ENCODE measurements at places on chromosomes 2 and 18.

- peak; percentile 82 for DNase-seq
These were observed 39.0 kb downstream of the IRS1 start for GRCh38 chr2:226760412-226761194.

DNA sequence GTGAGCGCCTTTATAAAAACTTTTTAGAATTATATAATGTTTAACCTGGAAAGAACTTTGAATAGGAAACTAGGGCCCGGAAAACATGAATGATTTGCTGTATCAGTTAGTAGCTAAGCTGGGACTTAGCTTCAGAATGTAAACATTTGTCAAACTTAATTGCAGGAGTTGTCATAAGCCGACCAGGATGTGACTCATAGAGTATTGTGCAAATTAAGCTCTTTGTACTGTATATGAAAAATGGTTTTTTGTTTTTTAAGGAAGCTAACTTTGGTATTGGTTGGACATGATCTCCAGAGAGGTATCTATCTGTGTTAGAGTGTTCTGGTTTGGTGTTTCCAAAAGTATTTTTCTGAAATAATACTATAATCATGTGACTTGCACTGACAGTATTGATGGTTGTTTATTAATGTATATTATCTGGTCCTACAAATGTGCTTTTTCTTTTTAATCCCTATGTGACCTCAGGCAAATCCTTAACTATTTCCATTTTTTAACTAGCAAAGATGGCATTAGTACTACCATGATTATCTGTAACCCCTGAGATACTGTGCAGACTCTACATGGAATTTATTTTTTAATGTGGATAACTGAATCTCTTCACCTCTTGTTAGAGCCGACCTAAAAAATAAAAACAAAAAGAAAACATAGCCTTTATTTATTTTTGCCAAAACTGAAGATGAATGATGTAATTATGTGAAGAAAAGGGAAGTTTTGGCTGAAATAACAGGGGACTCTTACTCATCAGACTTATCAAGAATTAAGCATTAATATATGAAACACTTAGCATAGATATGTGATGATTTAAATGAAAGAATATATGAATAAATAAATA lies 11.7 kb downstream of the YIPF4 start:
- no peak for DNase-seq

DNA sequence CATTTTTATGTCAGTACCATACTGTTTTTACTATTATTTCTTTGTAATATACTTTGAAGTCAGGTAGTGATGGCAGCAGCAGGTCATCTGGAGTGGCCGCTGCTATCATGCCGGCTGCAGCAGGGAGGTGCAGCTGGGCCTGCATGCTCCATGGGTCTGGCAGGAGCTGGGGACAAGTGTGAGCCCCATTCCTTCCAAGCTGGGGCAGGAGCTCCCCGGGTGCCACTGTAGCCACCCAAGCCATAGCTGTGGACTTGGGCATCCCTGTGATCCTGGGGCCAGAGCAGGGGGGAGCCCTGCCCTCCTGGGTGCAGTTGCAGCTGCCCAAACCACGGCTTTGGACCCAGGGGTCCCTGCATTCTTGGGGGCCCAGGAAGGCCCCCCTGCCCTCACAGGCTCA lies 59.2 kb downstream of the CSRNP3 start:
- no peak for DNase-seq

GRCh38 chr2:237422309-237422708 lies 8.3 kb upstream of the COL6A3 start:
- DNase-seq = no peak

GRCh38 chr18:50312296-50313030 lies 25.0 kb upstream of the CXXC1 start:
- no peak for DNase-seq

DNA sequence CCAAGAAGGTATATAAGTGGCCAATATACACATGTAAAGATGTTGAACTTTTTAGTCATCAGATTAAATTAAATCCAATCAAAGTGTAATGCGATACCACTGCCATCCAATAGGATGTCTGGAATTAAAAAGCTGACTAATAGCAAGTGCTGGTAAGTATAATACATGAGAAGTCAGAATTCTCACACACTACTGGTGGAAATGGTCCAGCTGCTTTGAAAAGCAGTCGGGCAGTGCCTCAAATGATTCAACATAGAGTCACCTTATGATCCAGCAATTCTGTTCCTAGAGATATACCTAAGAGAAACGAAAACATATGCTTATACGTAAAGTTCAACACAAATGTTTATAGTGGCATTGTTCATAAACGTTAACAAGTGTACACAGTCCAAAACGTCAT lies 124.1 kb upstream of the MYT1L start:
- peak; percentile 42 for DNase-seq

DNA sequence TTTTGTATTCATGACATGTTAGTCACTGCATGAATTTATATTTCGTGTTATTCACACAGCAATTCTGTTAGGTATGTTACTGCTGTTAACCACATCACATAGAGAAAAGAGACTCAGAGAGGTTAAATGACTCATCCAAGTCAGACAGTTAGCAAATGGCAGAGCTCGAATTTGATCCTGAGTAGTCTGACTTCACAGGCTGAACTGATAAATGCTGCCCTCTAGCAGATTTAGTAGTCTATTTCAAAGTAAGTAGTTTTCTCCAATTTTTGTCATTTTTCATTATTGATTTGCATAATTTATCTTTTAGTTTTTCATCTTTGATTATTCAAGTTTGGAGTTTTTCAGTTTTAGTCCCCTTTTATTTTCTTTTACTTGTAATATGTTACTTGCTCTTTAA lies 58.3 kb downstream of the WDR7 start:
- DNase-seq = peak; percentile 32

GRCh38 chr2:67879586-67880290 lies 183.1 kb downstream of the C1D start:
- DNase-seq = no peak

GRCh38 chr2:121976926-121977325 lies 221.5 kb downstream of the TSN start:
- DNase-seq = no peak

DNA sequence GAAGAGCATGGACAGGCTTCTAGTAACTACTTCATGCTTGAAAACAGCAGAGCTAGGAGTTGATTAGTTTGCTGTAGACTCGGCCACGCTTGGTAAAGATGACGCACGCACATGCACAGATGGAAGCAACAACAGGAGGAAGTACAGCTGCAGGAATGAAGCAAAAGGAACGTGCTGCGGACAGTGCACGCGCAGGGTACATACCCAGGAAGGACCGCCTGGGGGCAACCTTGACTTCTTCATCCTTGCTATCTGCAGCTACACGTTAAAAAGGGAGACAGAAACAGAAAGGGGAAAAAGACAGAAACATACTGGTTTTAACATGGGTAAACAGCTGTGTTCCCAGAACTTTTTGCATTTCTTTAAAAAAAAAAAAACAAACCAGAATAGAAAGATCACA lies 17.7 kb downstream of the SLC66A2 start:
- DNase-seq = no peak

GRCh38 chr2:127448526-127448925 lies 30.3 kb downstream of the PROC start:
- DNase-seq = no peak

DNA sequence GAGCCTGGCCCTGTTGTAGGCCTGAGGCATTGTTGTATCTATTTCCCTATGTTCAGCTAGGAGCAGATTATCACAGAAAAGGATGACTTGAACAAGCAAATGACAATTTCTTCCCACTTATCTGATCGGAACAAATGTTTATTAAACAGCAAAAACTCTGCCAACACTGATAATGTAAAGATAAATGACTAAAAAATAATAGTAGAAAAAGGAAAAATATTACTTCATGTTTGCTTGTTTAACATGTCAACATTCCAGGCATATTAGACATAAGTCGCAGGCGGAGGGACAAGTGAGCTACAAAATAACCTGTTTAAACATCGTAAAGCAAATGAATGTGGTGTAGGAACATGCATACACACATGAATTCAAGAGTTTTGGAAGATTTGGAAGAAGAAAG lies 257.9 kb downstream of the TMX3 start:
- no peak for DNase-seq

GRCh38 chr2:24926602-24927252 lies 6.7 kb upstream of the ADCY3 start:
- no peak for DNase-seq

DNA sequence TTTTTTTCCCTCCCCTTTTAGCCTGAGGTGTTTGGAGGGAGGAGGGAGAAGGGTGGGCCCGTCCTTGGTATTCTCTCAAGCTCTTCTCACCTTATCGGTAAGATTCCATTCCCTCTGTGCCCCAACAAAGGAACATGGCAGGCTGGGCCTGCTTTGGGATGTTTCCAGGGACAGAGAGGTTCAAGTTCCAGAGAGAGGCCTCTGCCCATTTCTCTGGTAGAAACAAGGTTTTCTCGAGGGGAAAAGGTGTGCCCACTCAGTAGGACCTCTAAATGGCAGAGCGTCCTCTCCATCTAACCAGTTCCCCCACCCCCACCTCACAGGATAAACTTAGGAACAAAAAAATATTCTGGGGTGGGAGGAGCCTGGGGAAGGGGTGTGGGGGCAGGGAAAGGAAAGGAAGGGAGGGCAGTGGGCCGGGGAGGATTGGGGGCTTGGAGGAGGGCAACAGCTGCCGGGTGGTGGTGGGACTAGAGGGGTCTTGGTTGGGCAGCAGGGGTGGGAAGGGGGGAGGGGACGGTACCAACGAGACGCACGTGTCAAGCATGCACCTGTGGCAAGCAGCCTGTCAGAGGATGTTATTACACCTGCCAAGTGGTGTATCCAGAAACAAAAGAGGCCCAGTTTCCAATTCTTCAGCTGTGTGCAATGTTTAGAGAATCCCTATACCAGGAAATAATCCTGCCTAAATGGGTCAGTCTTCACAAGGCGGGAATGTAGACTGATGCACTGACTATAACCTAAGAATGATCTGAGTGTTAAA lies 2.1 kb downstream of the PCBP1 start:
- DNase-seq = no peak

- DNase-seq = peak; percentile 64
These were observed 99.4 kb downstream of the TFCP2L1 start for GRCh38 chr2:121185571-121186074.

Data from MG63 (cell line).